Activated CD4-positive, alpha-beta T cell treated with anti-CD3 and anti-CD28 coated beads, Interleukin-2, amount 50 U/mL, for 1 hour (primary cell): ENCODE measurements at places on chromosomes 7 and 10.

DNA sequence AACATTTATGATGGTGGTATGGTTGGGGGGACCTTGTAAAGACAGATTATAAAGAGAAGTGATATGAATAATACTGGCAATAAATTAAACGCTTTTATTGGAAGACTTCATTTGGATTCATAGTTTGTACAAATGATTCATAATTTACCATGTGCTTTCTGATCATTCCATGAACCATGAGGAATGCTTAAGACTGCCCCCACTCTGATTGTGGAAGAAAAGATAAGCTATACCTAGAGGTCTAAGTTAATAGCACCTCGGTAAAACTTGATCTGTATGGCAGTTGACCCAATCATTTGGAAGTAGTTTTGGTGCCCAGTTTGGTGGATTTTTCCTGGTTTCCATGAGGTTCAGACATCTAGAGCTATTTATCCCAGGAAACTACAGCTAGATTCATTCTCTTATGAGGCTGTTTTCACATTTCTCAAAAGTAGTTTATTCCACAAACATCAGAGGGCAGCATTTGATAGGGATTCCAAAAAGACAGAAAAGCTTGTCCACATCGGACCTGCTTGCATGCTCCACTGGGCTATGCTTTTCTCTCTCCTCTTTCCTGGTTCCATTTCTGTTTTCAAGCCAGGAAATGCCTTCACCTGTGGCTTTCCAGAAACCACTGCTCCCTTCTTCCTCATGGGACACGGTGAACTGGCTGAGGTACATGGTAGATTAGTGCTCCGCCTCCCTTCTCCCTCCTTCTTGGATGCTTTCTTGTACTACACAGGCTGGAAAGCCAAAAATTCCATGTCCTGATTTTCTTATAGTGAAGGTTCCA lies 29.2 kb downstream of the TFAM start:
- no peak for DNase-seq

DNA sequence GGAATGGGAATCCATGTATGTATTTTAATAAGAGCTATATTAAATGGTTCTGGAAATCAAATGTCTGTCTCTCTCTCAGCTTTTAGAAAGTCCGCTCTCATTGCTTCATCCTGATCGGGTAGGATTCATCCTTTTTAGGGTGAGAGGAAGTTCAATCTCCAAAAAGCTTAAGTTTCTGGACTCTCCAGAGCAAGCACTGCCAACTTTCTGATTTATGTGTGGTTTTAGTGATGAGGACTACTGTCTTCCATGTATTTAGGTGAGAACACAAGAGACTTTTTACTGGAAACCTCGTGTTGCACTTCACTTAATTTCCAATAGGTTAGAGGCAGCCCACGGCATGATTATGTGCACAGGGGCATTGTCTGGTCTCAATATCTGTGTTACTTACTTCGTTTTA lies 267.9 kb downstream of the SUGCT start:
- no peak for DNase-seq

DNA sequence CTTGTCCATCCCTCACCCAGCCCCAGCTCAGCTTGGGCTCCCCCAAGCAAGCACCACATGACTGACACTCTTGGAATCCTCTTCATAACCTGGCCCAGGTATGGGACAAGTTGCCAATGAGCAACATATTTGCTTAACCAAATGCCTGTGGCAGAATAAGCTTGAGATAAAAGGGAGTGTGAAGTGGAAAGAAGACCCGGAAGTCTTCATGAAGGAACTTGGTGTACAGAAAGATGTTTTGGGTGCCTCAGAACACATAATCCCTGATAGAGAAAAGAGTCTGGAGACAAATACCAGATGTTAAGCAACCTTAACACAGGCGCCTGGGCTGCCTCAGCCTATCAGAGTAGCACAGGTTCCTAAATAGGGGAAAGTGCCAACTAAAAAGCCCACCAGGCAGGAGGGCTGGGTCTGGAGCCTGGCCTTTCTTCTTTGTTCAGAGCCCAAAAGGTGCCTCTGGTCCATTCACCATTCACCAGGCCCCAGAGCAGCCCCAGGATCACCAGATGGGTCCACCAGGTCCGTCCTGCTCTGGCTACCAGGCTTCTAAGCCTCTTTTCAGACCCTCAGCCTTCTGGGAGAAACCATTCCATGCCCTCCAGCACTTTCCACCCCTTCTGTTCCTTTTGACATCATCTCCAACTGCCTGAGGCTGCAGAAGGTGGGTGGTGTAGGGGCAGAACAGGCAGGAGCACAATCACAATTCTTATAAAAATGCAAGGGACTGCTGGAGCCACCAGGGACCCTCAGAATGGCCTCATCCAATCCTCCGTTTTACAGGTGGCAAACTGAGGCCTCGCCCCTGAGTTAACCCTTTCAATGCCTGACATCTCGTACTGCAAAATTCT lies 22.6 kb downstream of the KCNMA1 start:
- no peak for DNase-seq

GRCh38 chr10:80382989-80383388 lies 25.4 kb upstream of the PRXL2A start:
- peak; percentile 44 for DNase-seq

- no peak for DNase-seq
These were observed at the start of gene IFIT3 for GRCh38 chr10:89327803-89328441. Gene IFIT3 (plus strand): TSS chr10:89327997. CDS start chr10:89328074, 77 bp downstream.

GRCh38 chr7:114922026-114922651 lies at the start of gene MDFIC:
Gene MDFIC (plus strand): TSS chr7:114922094. CDS start chr7:114923034, 940 bp downstream.
- DNase-seq: peak; percentile 63

DNA sequence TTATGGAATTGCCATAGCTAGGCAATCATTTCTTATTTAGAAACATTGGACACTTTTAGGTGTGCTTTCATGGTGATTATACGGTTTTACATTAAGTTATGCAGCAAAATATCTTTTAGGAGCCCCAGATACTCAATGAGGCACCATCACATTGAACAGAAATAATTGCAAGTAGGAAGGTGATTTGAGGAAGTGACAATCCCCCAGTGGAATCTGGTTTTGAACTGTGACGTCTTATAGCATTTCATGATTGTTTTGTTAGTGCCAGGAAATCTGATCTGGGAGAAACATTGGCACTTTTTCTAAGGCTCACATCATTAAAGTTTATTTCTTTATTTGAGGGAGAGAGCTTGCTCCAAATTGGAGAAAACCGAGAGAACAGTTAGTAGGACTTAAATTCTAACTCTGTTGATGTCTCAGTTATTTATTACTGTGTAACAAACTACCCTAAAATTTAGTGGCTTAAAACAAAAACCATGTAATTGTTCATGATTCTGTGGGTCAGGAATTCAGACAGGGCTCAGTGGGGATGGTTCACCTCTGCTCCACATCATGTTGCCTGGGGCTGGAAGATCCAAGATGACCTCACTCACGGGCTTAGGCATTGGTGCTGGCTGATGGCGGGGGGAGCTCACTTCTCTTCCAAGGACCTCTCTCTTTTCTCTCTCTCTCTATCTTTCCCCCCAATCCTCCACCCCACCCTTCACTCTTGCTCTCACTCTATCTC lies 78.2 kb upstream of the STEAP1B start:
- DNase-seq: no peak

GRCh38 chr7:155002411-155003091 lies 373 bp downstream of the PAXIP1 start:
- DNase-seq: peak; percentile 24

GRCh38 chr10:126549344-126549743 lies 121.1 kb downstream of the C10orf90 start:
- no peak for DNase-seq

GRCh38 chr10:121373411-121373810 lies 224.8 kb downstream of the FGFR2 start:
- DNase-seq: no peak

DNA sequence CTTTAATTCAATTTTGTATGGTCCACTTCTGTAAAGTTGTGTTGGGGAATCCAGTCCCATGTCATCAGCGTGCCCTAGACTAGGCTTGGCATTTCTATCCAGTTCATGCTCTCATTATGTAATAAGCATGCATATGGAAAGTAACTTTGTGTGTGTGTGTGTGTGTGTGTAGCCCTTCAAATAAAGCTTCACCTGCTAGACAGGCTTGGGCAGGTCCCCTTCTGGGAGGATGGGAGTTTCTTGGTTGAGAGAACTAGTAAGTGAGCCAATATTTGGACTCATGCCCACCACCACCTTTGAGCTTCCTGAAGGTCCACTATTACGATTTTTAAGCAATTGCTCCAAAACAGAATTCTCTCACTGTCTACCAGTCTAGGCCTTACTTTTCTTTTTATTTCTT lies 6.9 kb downstream of the BZW2 start:
- DNase-seq: no peak

GRCh38 chr10:118926441-118926840 lies 103.1 kb upstream of the NANOS1 start:
- DNase-seq: no peak

DNA sequence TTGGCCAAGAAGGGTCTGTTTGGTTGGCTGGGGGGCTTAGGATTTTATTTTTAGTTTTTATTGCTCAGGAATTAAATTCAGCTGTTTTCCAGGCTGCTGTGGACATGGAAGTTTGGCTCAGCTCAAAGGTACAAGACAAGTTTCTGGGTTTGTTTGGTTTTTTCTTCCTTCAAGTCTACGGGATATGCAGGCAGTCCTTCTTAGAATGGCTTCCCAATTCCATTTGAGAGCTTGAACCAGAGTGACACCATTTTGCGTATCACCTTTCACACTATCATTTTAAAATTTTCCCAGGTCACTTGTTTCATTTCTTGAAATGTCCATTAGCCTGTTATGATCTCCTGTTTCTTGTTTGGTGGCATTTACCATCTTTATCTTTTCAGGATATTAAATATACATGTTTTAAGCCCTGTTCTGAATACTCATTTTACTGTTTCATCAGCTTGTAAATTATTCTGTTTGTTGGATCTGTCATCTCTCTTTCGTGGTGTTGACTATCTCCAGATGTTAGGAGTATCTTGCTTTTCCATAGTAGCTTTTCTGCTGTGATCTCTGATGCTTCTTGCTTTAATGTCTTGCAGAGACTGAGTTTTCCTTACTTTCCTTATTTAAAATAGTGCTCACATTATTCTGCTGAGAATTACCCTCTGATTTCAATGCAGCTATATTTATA lies 9.4 kb upstream of the TMEM168 start:
- no peak for DNase-seq

GRCh38 chr10:70774810-70775678 lies 10.1 kb downstream of the TBATA start:
- DNase-seq: no peak

GRCh38 chr10:25661632-25662031 lies 272.4 kb upstream of the MYO3A start:
- no peak for DNase-seq

- no peak for DNase-seq
These were observed 21.2 kb upstream of the SLC16A12 start for GRCh38 chr10:89556600-89556999.

DNA sequence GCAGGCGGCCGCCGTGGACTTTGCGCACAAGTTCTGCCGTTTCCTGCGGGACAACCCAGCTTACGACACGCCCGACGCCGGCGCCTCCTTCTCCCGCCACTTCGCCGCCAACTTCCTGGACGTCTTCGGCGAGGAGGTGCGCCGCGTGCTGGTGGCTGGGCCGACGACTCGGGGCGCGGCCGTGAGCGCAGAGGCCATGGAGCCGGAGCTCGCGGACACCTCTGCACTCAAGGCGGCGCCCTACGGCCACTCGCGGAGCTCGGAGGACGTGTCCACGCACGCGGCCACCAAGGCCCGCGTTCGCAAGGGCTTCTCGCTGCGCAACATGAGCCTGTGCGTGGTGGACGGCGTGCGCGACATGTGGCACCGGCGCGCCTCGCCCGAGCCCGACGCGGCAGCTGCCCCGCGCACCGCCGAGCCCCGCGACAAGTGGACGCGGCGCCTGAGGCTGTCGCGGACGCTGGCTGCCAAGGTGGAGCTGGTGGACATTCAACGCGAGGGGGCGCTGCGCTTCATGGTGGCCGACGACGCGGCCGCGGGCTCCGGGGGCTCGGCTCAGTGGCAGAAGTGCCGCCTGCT lies 14.1 kb downstream of the SH2B2 start:
- no peak for DNase-seq

GRCh38 chr10:124343351-124344265 lies 75.1 kb downstream of the OAT start:
- no peak for DNase-seq

- DNase-seq: no peak
These were observed 370.1 kb downstream of the RPS24 start for GRCh38 chr10:78403781-78404180.

DNA sequence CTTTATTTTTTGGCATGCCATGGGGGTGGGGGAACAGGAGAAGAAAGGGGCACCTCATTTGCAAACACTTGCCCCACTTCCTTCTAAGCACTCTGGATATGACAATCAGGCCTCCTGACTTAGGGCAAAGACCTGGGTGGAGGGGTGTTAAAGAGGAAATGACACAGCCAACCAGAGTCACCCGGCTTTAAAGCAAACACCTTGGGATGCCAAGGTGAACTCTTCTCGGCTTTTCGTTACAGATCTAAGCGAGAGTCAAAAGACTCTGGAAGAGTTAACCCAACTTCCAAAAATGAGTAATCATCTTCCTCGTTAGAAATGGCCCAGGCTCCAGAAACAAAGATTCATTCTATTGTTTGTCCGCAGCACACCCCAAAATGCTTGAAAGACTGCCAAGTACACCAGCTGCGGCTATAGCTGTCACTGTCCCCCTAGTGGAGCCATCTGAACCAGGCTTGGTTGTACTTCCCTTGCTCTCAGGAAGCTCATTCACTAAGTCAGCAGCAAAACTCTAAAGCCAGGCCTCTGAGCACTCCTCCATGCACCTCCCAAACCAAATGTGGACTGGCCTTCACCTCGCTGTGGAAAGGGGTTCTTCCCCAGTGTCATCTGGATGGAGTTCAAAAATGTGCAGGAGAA lies 24.8 kb downstream of the FAM53B start:
- DNase-seq: peak; percentile 67

DNA sequence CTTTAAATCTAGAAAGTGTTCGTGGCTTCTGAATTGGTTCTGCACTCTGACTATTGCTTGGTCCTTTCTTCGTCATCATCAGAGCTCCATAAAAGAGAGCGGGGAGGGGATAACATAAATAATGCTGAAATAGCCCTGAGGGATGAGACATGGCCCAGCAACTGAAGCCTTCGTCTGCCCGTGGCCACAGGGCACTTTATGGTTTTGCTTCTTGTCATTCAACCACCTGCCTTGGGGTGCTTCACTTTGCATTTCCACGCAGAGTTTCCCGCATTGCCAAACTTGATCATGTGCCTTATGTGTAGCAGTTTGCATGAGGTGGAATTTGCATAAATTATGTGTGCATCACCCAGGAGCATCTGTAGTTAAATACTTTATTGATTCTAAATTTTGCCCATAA lies 15.9 kb downstream of the GSTO2 start:
- DNase-seq: no peak

DNA sequence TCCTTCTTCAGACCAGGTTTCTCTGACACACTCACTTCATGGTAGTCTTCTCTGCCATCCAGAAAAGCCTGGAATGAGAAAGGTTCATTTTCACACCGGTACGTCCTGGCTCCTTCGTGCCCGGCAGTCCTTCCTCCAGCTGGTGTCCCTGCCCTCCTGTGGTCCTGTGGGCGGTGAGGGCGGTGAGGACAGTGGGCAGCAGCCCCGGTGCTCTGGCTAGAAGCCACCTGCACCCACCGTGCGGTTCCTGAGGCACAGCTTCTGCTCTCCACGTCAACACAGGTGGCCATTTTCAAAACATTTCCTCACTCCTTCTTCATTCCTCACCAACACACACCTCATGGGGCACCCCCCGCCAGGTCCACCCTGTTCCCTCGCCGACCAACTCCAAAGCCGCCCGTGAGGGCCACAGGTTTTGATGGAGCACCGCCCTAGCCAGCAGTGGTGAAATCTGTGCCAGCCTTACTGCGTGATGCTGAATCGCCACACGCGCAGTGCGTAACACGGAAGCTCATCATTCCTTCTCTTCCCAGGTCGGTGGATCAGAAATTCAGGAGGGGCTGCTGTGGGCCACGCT lies 251.4 kb upstream of the RNF32 start:
- DNase-seq: no peak
